ENCODE measurements at places on chromosomes 2 and 18. TPM values are rescaled to one million over a fixed set of nuclear protein-coding genes. Genes with fewer than 3 reads are reported as not detected.

ACVR2A gene
- 3.2 TPM for total RNA-seq

LOXL3 gene
- 158 TPM for total RNA-seq

NEB gene
- 1.1 TPM for total RNA-seq

STK16 gene
- total RNA-seq: 12.0 TPM

ASXL3 gene
- not detected for total RNA-seq

DAW1 gene
- 0.11 TPM for total RNA-seq

RAB6C gene
- total RNA-seq: not detected

CRIM1 gene
- total RNA-seq: 129 TPM

UGT1A3 gene
- not detected for total RNA-seq

KRTCAP3 gene
- 0.60 TPM for total RNA-seq

LIMS2 gene
- 0.19 TPM for total RNA-seq

ASIC4 gene
- total RNA-seq: 0.15 TPM

EVX2 gene
- total RNA-seq: 0.05 TPM

UGT1A8 gene
- not detected for total RNA-seq

TEKT4 gene
- 0.08 TPM for total RNA-seq

INO80D gene
- total RNA-seq: 4.0 TPM

TCF7L1 gene
- total RNA-seq: not detected

KCNIP3 gene
- 2.7 TPM for total RNA-seq

PECR gene
- 14.0 TPM for total RNA-seq
